ENCODE measurements at places on chromosomes 1 and 21. TPM values are rescaled to one million over a fixed set of nuclear protein-coding genes. Genes with fewer than 3 reads are reported as not detected.

Gene GJB5
- not detected for total RNA-seq

Gene SPRR2A
- total RNA-seq: not detected

Gene ATP6V0B
- 95.7 TPM for total RNA-seq

Gene CELF3
- total RNA-seq: not detected

Gene LYPD8
- total RNA-seq: not detected

Gene PLA2G2D
- total RNA-seq: not detected

Gene OR2T29
- not detected for total RNA-seq

Gene TDRKH
- 4.9 TPM for total RNA-seq

Gene TSPAN2
- total RNA-seq: 0.90 TPM

Gene PLA2G2F
- total RNA-seq: not detected

Gene KCNE2
- not detected for total RNA-seq

Gene HCN3
- total RNA-seq: 0.90 TPM

Gene PIAS3
- total RNA-seq: 9.4 TPM

Gene LRRC7
- total RNA-seq: under 0.01 TPM

Data from endothelial cell of coronary artery (primary cell).